Type B pancreatic cell (in vitro differentiated cells): ENCODE measurements at places on chromosomes 1 and 21. TPM values are rescaled to one million over a fixed set of nuclear protein-coding genes. Genes with fewer than 3 reads are reported as not detected.

FAM72A gene
- 3.5 and 4.3 TPM in 2 replicates for total RNA-seq

BEST4 gene
- total RNA-seq, result 0.48 and 0.99 TPM in 2 replicates

PLPPR4 gene
- total RNA-seq, result 2.0 and 2.6 TPM in 2 replicates

OR2AK2 gene
- total RNA-seq, result not detected in 2 replicates

LCE2C gene
- not detected in 2 replicates for total RNA-seq

TINAGL1 gene
- 27.2 and 30.0 TPM in 2 replicates for total RNA-seq

ARHGEF16 gene
- total RNA-seq, result 16.1 and 28.9 TPM in 2 replicates

APCS gene
- total RNA-seq, result 0.40 TPM in 1 of 2 replicates, not detected in the other

ZNF644 gene
- 54.4 and 75.2 TPM in 2 replicates for total RNA-seq

RAB3B gene
- total RNA-seq, result 16.9 and 19.2 TPM in 2 replicates

PADI1 gene
- 21.2 and 35.5 TPM in 2 replicates for total RNA-seq

LORICRIN gene
- total RNA-seq, result not detected in 2 replicates

FCER1G gene
- 0.80 TPM in 1 of 2 replicates, not detected in the other for total RNA-seq

DNA sequence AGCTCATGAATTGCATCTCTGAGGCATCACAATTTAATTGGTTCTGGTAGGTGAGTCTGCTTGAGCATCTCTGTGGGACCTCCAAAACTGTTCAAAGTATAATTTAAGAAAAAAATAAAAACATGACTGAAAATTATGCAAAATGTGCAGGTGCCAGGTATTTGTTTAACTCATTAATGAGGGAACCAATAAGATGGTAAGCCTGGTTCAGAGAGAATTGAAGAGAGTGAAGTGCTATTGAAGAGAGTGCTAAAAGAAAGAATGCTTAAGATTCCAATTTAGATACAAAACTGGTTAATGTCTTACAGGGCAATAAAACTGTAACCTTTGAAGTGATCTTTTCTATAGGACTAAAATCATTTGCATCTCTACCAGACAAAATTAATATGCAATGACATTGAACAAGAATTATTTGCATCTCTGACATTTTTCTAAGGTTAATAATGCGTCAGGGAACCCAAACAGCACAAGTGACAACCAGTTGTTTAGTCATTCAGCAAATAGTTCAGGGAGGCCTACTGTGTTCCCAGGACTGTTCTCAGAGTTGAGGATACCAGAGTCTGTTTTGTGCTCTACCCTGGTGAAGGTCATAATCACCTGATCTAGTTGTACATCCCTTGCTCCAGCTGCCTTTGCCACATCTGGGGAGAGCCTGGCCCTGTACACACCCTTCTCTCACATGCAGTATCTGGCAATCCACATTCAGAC, 183.5 kb downstream of the PATJ start:
- peak overlapping the region; percentile 4 for H3K27ac ChIP-seq
- peaks cover 10% of the 10 kb centered on the region for H3K4me1 ChIP-seq
- no peak overlapping the region for H3K4me3 ChIP-seq
- no peak for DNase-seq
- H3K36me3 ChIP-seq, result peaks cover 20% of the 10 kb centered on the region

DNA sequence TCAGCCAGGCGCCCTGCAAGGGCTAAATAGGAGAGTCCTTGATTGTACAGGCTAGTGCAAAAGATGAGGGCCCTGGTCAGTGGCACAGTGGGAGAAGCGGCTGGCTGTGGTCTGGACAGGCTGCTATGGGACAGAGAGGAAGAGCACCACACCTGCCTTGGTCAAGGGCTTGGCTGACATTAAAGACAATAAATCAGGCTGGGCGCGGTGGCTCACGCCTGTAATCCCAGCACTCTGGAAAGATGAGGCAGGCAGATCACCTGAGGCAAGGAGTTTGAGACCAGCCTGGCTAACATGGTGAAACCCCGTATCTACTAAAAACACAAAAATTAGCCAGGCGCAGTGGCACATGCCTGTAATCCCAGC, 62.9 kb downstream of the NID1 start:
- no peaks in the 10 kb centered on the region for H3K27me3 ChIP-seq
- no peak overlapping the region for H3K27ac ChIP-seq
- DNase-seq, result no peak
- H3K4me3 ChIP-seq, result no peak overlapping the region
- H3K4me1 ChIP-seq, result peaks cover 4% of the 10 kb centered on the region

DNA sequence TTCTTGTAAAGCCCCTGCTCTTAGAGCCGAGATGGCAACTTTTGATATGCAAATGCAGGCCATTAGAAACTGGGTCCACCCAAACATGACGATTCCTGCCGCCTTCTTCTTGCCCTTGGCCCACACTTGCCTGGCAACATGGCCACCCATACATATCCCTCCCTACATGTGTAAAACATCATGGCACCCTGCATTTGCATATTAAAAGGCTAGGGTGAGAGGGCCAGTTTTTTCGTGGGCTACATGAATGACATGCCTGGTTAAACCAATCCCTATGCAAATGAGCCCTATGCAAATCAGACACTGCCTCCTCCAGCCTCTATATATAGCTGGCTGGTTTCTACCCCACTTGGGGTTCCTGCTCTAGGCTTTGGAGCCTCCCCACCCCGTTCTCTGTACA, 18.8 kb downstream of the PLA2G2A start:
- H3K36me3 ChIP-seq, result no peaks in the 10 kb centered on the region
- no peak overlapping the region for H3K27ac ChIP-seq
- H3K4me3 ChIP-seq, result no peak overlapping the region
- H3K4me1 ChIP-seq, result no peaks in the 10 kb centered on the region
- peaks cover 55% of the 10 kb centered on the region for H3K27me3 ChIP-seq

DNA sequence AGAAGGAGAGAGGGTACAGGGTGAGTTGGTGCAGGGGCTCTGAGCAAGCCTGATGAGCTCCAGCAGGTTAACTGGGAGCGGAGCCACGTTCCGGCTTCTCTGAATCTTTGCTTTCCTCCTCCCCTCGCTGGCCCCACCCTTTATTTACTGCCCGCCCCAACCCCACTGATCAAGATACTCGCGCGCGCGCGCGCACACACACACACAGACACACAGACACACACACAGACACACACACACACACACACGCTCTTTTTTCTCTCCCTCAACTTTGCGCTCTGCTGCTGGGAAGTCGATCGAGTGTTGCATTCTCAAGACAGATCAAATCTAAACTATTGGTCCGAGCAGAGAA, at the start of gene GRIK1:
TSS of gene GRIK1 (minus strand) at position 73 of the 352 bp plus-strand sequence.
- H3K4me1 ChIP-seq, result peaks cover 5% of the 10 kb centered on the region
- DNase-seq, result peak; percentile 72
- H3K36me3 ChIP-seq, result no peaks in the 10 kb centered on the region

DNA sequence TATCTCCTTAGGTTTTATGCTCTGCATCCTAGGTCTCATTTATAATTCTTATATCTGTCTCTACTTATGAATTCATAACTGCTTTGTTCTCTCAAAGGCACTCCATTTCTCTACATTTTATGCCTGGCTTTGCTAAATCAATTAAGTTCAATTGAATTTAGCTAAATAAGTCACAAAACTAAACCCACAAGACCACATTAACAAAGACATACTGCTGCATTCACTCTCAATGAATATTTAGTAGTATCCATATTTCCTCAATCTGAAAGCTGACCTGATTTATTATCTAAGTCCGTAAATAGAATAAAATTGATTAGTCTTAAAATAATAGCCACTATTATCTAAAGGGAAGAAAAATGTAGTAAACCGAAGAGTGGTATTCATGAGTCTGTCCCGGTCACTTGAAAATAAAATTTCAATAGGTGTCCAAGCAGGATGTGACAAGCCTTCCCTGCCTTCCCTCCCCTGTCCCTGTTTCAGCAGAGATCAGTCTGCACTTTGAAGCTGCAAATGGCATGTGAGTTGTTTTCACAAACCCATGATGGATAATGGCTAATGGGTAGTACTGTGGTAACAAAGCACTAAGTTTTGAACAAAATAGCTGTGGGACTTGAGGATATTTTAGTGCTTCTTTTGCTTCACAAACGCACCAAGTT, 295.0 kb upstream of the NCAM2 start:
- no peak overlapping the region for H3K4me3 ChIP-seq
- no peaks in the 10 kb centered on the region for H3K27me3 ChIP-seq

DNA sequence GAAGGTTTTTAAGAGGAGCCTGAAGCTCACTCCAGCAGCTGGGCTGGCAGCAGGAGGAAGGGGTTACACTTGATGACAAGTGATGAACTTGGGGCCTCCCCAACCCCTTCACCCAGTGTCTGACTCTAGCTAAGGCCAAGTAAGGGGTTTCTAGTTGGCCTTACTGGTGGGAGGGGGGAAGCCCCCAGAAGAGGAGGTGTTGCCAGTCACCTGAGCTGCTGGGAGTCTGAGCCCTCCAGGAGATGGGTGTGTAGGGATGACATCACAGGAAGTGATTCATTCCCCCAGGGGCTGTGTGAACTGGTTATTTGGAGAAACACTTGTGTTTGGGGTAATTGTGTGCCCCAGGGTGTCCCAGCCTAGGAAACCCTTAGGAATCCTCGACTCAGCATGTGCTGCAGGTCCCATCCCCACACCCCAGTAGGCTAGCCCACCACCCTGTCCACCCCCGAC, 3.1 kb downstream of the PADI1 start:
- H3K36me3 ChIP-seq, result no peaks in the 10 kb centered on the region
- peaks cover 48% of the 10 kb centered on the region for H3K4me1 ChIP-seq
- H3K4me3 ChIP-seq, result no peak overlapping the region
- DNase-seq, result no peak
- peaks cover 4% of the 10 kb centered on the region for H3K27me3 ChIP-seq

GRCh38 chr1:113390871-113391648, 745 bp downstream of the MAGI3 start:
- peak overlapping the region; percentile 82 for H3K27ac ChIP-seq
- peak; percentile 71 for DNase-seq
- peak overlapping the region; percentile 92 for H3K4me3 ChIP-seq
- H3K27me3 ChIP-seq, result no peaks in the 10 kb centered on the region

DNA sequence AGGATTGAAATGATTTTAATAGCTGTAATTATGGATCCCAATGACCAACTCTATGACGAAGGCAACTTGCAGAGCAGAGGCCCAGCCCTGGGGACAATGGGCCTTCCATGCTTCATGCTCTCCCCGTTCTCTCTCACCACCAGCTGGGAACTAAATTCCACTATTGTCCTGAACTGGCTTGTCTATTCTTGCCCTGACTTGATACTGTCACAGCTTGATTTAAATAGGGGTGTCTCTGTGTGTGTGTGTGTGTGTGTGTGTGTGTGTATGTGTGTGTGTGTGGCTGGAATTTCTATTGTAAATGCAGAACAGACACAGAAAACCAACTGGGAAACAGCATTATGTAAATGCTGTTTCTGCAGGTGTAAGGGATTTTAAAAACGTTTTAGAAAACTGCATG, 57.0 kb downstream of the SLC22A15 start:
- H3K36me3 ChIP-seq, result peaks cover 7% of the 10 kb centered on the region
- H3K4me3 ChIP-seq, result no peak overlapping the region
- H3K27me3 ChIP-seq, result no peaks in the 10 kb centered on the region
- no peak for DNase-seq

GRCh38 chr1:67431156-67431765, 1.1 kb upstream of the SERBP1 start:
- peaks cover 8% of the 10 kb centered on the region for H3K36me3 ChIP-seq
- peak overlapping the region; percentile 95 for H3K4me3 ChIP-seq
- H3K27me3 ChIP-seq, result no peaks in the 10 kb centered on the region
- H3K4me1 ChIP-seq, result peaks cover 31% of the 10 kb centered on the region
- H3K27ac ChIP-seq, result peak overlapping the region; percentile 95
- DNase-seq, result no peak

- H3K27me3 ChIP-seq, result no peaks in the 10 kb centered on the region
- no peak overlapping the region for H3K4me3 ChIP-seq
- no peak overlapping the region for H3K27ac ChIP-seq
- peaks cover 34% of the 10 kb centered on the region for H3K36me3 ChIP-seq
- no peak for DNase-seq
Observed at GRCh38 chr1:7786795-7787194, 2.7 kb downstream of the PER3 start.

DNA sequence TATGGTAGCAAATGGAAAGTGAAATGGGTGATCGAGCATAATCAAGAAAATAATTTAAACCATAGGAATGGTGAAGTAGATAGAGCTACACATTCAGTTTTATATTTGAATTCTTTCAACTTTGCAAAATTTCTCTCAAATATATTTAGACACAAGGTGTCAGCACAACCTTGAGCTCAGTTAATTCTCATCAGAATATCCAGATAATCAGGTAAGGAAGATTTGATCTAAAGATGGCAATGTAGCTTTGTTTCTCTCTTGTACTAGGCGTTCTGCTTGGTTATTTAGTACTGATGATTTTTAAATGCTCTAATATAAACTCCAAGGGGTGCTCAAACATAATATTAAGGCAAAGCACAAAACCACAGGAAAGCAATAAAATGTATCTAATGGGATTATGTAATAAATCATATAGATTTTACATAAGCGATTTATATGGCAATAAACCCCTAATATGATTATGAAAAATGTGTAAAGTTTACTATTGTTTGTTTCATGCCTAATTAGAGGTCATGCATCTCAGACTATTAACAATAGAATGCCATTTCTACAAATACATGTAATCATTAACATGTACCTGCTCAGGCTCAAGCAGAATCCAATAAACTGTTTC, 32.4 kb upstream of the SERTAD4 start:
- H3K27ac ChIP-seq, result no peak overlapping the region
- peaks cover 8% of the 10 kb centered on the region for H3K27me3 ChIP-seq
- no peak overlapping the region for H3K4me3 ChIP-seq
- DNase-seq, result no peak
- H3K4me1 ChIP-seq, result no peaks in the 10 kb centered on the region
- H3K36me3 ChIP-seq, result no peaks in the 10 kb centered on the region

- no peak overlapping the region for H3K27ac ChIP-seq
- H3K36me3 ChIP-seq, result no peaks in the 10 kb centered on the region
Observed at GRCh38 chr1:223233019-223233409, 90.0 kb upstream of the TLR5 start.

DNA sequence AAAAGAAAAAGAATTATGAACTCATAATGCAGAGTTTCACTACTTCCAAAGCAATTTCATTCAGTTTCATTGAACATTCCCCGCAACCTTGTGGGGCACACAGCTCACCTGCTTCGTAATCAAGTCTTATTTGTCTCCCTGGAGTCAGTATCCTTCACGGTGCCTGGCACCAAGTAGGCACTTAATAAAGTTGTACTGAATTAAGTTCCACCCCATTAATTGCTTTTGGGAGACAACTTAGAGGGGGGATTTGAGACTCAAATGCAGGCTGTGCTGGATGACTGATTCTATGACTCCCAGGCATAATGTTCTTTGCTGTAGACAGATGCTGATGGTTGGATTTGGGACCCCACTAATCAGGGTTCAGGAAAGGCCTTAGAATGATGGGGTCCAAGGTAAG, 6.5 kb upstream of the ID3 start:
- no peaks in the 10 kb centered on the region for H3K27me3 ChIP-seq
- peak overlapping the region; percentile 73 for H3K4me3 ChIP-seq
- peak overlapping the region; percentile 72 for H3K27ac ChIP-seq
- H3K4me1 ChIP-seq, result peaks cover 72% of the 10 kb centered on the region
- DNase-seq, result no peak

- H3K4me1 ChIP-seq, result peaks cover 10% of the 10 kb centered on the region
- H3K36me3 ChIP-seq, result no peaks in the 10 kb centered on the region
- no peak overlapping the region for H3K27ac ChIP-seq
- H3K4me3 ChIP-seq, result no peak overlapping the region
- peaks cover 3% of the 10 kb centered on the region for H3K27me3 ChIP-seq
Observed at GRCh38 chr1:240501115-240501514, 110.8 kb downstream of the GREM2 start.

- H3K27ac ChIP-seq, result peak overlapping the region; percentile 94
- H3K36me3 ChIP-seq, result peaks cover 9% of the 10 kb centered on the region
- H3K4me3 ChIP-seq, result peak overlapping the region; percentile 94
- H3K4me1 ChIP-seq, result peaks cover 14% of the 10 kb centered on the region
- H3K27me3 ChIP-seq, result no peaks in the 10 kb centered on the region
- no peak for DNase-seq
Observed at GRCh38 chr1:109091078-109091838, 694 bp downstream of the TMEM167B start.
